ENCODE measurements at places on chromosomes 3 and 15.

GRCh38 chr3:42507761-42508335 is 5.4 kb downstream of the VIPR1 start:
- no peak for DNase-seq

DNA sequence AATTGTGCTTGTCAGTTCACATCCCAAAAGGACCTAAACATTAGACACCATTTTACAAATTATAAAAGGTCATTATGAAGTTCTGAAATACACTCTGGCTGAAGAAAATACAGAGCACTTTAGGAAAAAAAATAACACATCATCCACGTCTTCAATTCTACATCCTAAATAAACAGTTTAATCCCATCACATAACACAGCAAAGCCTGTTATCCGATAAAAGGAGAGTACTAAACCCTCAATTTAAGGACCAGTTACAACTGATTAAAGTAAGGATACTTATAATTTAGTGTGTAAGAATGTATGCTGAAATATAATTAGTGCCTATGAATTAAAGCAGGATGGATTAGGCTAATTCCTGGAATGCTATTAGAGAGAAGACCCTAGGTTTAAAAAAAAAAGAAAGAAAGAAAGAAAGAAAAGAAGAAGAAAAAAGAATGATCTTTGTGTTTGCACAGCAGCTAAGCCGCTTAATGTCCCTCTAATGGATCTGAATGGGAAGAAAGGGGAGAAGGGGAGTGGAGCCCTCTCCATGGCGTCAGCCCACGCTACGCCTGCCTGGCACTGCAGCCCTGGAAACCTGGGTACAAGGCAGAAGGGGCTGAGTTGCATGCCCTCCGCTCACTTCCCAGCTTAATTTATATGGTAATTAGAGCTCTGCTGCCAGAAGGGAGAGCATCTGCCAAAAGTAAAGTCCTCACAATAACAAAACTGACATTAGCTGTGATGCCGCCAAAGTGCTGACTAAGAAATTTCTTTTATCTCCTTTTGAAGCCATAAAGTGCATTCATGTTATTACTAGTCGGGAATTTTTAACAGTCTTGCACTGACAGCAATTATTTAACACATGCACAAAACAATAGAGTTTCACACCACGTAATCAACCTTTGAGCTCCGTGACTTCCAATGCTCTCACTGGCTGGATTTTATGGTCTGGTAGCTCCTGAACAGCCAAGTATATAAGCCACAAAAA is 90.0 kb downstream of the FSIP1 start:
- no peak for DNase-seq

- DNase-seq, result peak; percentile 35
These were observed 45.2 kb downstream of the FBXL2 start for GRCh38 chr3:33322412-33322811.

DNA sequence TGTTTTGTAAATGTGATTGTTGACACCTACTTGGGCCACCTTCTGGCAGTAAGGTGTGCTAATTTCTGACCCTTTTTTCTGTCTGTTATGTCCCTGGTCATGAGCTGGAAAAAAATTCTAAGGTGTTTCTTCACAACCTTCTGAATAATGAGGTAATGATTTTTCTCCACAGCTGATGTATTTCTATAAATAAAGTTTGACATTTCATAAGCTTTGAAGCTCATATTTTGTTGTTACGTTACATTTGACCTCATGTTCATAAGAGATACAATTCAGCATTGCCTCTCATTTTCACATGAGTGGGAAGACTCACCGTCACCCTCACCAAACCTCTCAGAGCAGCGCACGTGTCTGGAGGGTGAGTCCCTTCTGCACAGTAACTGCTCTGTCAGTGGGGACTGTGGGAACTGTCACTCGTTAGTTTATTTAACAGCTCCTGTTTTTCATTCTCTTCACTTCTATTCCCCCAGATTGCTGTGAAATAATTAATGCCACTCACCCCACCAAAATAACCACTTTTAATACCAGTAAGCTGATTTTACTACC is 140.9 kb downstream of the PLCL2 start:
- DNase-seq, result no peak

DNA sequence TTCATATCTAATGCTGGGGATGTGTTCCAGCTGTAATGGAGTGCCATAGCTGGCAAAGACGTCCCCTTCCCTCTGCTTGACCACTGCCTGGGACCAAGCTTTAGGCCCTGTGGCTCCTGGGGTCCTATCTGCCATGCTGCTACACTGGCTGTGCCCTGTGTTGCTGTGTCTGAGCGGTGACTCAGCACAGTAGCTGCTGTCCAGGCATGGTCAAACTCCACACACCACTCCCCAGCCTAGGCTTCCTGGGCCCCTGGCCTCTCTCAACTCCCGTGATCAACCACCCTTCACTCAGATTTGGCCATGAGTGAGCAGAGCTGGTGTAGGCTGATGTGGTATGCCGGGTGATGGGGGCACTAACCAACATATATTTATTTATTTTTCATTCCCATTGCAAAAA is 27.0 kb downstream of the EPHB1 start:
- no peak for DNase-seq

DNA sequence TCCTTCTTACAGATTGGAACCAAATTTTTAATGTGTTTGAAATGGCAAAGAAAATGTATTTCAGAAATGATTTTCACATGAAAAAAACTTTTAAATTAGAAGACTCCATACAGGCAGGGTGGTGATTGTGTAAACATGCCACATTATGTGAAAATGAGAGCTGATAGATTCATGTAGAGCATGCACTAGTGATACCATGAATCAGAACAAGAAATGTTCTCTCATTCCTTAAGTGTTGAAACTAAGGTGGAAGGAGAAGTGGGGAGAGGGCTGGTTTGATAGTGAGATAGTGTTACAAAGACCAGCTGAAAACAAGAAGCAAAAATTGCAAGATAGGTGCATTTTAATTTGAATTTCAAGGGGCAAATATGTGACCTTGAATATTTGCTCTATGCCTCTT is 100.3 kb downstream of the CCNL1 start:
- DNase-seq, result no peak

DNA sequence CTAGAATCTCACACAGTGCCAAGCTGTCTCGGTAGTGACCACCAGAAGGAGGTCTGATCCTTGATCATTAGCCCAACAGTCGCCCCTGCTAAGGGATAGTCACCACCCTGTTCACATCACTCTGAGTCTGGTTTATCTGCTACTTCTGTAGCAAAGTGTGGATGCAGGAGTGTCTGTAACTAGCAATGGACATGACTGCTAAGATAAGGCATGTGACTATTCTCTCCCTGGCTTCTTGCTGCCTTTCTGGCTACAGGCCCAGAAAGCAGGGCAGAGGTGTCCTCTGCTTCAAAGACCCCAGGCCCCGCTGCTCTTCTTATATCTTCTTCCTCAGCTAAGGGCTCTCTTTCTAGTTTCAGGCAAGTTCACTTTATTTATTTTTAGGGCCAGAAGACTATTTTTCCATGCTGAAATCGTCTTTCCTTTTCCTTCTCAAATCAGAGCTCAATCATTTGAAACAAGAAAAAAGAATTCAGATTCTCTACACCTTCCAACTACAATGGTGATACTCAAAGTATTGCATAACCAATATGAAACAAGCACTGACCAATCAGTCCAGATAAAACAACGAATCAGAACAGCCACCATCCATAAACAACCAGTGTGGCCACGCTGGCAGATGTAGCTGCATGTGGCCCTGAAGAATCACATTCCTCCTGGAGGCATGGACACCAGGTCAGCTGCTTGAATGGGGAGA is 8.0 kb upstream of the KNG1 start:
- no peak for DNase-seq

DNA sequence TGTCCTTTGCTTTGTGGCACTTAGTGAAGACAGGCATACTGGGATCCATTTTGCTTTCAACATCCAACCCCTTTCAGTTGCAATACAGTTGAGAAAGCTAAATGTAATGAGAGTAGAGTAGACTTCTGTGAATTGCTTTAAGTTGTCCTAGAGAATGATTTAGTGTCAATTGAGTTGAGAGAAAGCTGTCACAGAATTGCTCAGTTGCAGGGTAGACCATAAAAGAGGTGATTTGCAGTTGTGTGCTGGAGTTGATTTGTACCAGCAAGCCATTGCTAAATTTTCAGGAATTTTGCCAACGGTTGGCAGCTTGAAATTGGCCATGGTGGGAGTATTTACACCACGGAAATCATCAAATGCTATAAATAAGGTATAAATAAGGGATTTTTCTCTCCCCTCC is 2.2 kb downstream of the ABHD5 start:
- no peak for DNase-seq

GRCh38 chr15:98906712-98907083 is 100.9 kb downstream of the PGPEP1L start:
- peak; percentile 31 for DNase-seq

- no peak for DNase-seq
These were observed 130.8 kb downstream of the LMLN start for GRCh38 chr3:198090795-198091332.

GRCh38 chr3:119967353-119968006 is 126.8 kb downstream of the GSK3B start:
- DNase-seq, result peak; percentile 7

DNA sequence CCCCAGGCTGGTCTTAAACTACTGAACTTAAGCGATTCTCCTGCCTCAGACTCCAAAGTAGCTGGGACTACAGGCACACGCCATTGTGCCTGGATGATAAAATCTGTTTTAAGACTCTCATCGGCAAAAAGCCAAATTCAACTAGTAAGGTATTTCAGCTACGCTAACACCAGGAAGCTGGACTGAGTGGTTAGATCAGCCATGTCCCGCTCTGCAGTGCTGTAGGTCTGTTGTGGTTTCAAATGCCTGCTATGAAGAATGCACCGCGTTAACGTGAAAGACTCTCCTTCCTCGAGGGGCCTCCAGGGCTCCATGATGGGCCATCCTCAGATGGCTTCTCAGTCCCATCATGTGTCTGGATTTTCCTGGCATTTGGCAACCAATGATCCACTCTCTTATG is 70.2 kb downstream of the PCOLCE2 start:
- no peak for DNase-seq

- no peak for DNase-seq
These were observed 93.1 kb upstream of the SAMMSON start for GRCh38 chr3:69906351-69906966.

DNA sequence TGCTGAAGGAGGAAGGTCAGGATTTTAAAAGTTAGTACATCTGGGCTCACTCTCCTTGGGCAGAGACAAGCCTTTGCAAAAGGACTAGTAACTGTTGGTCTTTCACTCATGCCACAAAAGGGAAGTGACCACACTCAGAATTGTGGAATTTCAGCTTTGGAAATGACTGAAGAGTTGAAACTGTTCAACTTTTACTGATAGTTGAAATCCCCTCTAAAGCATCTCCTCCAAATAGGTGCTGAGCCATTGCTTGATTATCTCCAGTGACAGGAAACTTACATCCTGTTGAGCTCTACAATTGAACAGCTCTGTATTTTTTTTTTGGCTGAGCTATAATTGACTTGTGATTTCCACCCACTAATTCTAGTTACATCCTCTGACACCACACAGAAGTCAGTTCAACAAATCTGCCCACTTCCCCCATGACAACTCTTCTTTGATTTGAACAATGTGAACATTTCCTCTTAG is 254.8 kb upstream of the TPRG1 start:
- no peak for DNase-seq

DNA sequence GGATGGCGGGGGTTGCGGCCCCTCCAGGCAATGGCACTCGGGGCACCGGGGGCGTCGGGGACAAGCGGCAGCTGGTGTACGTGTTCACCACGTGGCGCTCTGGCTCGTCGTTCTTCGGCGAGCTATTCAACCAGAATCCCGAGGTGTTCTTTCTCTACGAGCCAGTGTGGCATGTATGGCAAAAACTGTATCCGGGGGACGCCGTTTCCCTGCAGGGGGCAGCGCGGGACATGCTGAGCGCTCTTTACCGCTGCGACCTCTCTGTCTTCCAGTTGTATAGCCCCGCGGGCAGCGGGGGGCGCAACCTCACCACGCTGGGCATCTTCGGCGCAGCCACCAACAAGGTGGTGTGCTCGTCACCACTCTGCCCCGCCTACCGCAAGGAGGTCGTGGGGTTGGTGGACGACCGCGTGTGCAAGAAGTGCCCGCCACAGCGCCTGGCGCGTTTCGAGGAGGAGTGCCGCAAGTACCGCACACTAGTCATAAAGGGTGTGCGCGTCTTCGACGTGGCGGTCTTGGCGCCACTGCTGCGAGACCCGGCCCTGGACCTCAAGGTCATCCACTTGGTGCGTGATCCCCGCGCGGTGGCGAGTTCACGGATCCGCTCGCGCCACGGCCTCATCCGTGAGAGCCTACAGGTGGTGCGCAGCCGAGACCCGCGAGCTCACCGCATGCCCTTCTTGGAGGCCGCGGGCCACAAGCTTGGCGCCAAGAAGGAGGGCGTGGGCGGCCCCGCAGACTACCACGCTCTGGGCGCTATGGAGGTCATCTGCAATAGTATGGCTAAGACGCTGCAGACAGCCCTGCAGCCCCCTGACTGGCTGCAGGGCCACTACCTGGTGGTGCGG is 1.9 kb downstream of the CHST2 start:
- peak; percentile 70 for DNase-seq

DNA sequence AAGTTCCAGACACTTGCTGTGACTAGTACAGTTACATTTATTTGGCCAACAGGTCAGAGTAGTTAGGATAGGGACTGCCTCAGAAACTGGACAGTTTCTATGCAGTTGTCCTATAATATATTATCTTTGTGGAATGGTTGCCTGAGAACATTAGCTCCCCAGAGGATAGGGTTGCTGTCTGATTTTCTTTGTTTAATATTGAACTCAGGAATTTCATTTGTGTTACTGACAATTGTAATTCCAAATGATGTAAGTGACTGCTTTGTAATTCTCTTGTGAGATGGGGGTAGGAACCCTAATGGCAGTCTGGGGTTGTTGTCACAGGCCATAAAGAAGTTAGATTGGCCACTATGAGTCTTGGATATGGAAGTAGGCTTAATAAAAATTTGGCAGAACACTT is 2.2 kb downstream of the NXPE3 start:
- peak; percentile 39 for DNase-seq

- no peak for DNase-seq
These were observed 381.1 kb upstream of the RASGRP1 start for GRCh38 chr15:38945551-38946298.

GRCh38 chr15:33084661-33085060 is 109.9 kb downstream of the FMN1 start:
- no peak for DNase-seq

DNA sequence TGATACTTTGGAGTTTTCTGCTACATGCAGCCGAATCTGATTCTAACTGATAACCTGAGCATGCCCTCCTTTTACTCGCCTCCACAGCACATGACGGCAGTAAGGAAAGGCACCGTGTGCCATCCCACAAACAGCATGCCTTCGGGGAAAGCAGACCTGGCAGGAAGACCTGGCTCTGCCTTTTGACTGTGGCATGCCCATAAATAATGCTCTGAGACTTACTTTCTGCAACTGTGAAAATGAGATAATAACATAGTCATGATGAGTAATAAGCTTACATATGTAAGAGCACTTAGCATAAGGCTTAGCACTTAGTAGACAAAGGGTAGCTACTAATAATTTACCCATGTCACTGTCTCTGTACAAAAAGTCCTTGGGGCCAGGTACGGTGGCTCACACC is 32.9 kb downstream of the MTHFS start:
- no peak for DNase-seq

All from adipocyte (in vitro differentiated cells).